ENCODE measurements at places on chromosomes 11 and 22. TPM values are rescaled to one million over a fixed set of nuclear protein-coding genes. Genes with fewer than 3 reads are reported as not detected.

The PARVG gene
- 170 TPM for total RNA-seq

The RFPL2 gene
- total RNA-seq: 0.16 TPM

The NNMT gene
- not detected for total RNA-seq

The SERHL2 gene
- total RNA-seq: 1.4 TPM

The PYGM gene
- 2.0 TPM for total RNA-seq

The TMEM223 gene
- total RNA-seq: 17.9 TPM

The COX8A gene
- 445 TPM for total RNA-seq

All from activated CD8-positive, alpha-beta memory T cell treated with anti-CD3 and anti-CD28 coated beads, Interleukin-2, amount 10 ng/mL, durations not matched to agents 7 days and 5 days (primary cell).